ENCODE measurements at places on chromosomes 1 and 21.

GRCh38 chr1:221565711-221566110 lies 176.2 kb downstream of the DUSP10 start:
- DNase-seq: no peak

DNA sequence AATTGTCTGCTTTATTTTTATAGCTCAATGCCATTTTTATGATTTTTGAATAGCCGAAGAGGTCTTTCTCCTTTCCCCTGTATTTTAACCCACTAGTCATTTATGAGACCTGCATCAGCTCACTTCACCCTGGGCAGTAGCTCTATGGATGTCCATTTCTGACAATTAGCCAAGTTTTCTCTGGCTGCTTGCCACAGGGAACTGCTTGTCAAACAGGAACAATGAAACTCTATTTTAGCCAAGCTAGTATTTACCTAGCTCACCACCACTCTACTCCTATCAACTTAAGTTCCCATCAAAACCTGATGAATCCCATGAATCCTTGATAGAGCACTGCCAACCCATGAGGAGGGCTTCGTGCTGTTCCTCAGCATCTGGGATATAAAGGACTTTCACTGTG lies 406.7 kb downstream of the RWDD3 start:
- no peak for DNase-seq

GRCh38 chr1:22024485-22025367 lies 23.3 kb downstream of the CELA3A start:
- DNase-seq: no peak

- DNase-seq: no peak
These were observed 49.0 kb downstream of the CACHD1 start for GRCh38 chr1:64518692-64519481.

DNA sequence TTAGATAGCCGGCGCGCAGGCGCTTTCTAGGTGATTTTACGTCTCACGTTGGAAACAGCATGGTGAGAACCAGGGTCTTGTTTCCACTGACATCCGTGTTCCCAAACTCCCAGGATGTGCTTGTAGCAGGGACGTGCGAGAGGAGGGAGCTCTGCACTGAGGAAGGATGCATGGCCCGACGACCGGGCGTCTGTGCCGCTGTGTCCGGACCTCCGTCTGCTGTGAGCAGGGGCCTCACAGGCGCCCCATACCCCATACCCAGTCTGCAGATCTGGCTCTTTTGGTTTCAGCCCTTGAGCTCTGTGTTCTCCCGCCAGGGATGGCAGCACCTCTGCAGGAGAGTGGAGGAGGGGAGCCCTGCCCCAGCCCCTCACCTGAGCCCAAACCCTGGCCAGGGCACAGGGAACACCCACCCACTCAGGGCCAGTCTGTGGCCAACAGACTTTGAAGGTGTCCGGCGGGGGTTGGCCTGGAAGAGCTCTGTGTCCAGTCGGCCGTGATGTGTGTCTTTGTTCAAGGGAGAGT lies 67.2 kb upstream of the COL6A1 start:
- no peak for DNase-seq

- DNase-seq: no peak
These were observed 24.5 kb upstream of the RGS1 start for GRCh38 chr1:192550922-192551534.

DNA sequence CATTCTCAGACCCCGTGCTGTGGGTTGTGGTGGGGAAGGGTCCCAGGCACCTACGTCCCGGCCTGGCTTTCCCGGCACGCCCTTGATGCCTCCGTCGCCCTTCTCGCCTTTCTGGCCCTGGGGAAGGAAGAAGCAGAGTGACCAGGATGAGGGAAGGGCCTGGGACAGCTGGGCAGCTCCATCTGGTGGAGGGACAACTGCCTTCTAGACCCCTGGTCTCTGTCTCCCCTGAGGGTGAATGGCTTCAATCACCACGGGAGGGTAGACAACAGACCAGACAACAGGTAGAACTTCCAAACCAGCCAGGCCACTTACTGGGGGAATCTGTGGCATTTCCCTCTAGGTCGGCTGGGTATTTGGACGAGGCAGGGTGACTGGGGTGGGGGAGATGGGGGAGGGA lies 11.9 kb downstream of the COL16A1 start:
- no peak for DNase-seq

DNA sequence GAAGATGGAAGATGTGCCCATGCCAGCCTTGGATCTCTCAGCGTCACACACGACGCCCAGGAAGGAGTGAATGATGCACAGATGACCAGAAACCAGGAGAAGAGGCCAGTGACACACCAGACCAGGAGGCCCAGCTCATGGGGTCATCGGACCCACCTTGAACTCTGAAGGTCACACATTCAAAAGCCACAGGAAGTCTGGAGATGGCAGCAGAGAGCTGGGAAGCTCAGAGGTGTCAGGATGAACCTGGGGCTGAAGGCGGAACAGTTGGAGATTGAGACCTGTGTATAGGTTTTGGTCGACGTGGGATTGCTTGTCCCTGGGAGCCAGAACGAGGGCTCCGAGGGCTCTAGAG lies 43.6 kb downstream of the SLC19A1 start:
- DNase-seq: no peak

DNA sequence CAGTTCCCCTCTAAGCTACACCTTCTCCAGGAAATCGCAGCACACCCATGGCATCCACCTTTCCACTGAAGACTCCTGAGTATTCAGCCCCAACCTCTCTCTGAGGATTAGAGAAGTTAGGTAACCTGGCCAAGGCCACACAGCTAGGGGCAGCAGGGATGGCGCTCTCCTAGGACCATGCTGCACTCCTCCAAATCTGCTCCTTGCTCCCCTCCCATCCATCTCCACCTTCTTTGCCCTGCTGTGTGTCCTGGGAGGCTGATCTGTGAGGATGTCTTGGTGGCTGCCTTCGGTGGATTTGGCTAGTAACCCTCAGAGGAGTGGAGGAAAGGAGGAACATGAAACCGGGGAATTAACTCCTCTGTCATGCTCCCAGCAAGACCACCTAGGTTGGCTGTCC lies 20.0 kb upstream of the PROK1 start:
- no peak for DNase-seq

DNA sequence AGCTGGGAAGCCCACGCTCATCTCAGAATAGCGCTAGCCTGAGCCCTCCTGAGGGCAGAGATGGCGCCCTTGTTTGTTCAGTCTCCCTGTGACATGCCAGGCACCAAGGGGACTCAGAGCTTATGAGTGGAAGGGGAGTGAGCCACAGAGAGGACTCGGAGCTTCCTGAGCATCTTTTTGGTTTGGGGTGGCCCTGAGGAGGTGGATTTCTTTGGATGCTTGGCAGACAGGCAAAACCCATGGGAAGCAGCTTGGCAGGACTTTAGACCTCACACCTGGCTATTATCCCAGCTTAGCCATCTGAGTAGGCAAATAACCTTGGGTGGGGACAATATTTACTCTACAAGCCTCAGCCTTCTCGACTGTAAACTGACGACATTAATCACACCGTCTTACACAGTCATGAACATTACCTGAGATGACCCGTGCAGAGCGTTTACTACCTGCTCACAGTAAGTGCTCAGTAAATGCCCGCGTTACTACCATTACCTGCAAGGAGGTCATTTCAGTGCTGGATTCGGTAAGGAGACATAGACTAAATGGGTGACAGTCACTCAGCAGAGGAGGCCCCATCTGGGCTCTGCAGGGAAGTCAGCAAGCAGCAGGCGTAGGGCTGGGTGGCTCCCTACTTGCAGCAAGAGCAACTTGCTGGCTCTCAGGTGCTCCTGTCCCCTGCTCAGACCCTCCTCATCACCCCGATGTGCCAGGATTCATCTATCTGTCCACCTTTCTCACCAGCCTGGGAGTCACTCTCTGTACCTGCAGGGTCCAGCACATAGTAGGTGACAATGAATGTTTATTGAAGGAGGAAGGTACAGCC lies 54.9 kb downstream of the KLHDC7A start:
- DNase-seq: no peak

- no peak for DNase-seq
These were observed 60.3 kb downstream of the RHOU start for GRCh38 chr1:228795596-228795995.

- no peak for DNase-seq
These were observed at the start of gene APCS for GRCh38 chr1:159587461-159587951. Gene APCS (plus strand): TSS chr1:159587826. CDS start chr1:159587922, 96 bp downstream.

DNA sequence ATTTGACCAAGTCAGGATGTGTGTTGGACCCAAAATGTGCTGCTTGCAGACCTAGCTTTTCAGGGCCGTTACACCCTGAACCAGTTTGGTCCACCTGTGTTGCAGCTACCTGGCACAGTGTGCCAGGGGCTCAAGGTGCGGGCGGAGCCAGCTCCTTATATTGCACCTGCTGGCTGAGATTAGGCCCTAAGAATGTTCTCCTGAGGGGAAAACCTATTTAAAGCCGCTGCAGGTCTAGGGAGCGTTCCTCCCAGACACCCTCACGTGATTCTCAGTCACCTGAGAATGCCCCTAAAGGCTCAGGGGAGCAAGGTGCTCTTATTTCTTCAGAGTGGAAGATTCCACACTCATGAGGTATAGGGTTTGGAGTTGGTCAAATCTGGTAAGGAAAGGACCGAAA lies 12.0 kb downstream of the GSTM3 start:
- no peak for DNase-seq

Data from RWPE2 (cell line).